ENCODE measurements at places on chromosomes 3 and 15.

DNA sequence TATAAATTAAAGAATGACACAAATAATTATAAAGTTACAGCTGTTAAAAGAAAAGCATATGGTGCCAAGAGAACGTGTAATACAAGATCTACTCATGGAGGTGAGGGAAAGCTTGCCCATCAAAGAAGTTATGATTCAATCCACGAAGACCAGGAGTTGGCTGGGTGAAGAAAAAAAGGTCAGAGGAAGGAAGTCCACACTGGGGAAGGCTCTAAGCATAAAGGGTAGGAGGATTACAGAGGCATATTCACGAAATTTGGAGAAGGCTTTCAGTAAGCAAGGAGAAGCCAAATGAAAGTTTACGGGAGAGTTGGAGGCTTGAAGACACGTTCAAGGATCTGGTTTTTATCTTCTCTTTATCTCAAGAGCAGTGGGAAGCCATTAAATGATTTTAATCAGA is 1.8 kb upstream of the TGFBR2 start:
- no peak for DNase-seq

DNA sequence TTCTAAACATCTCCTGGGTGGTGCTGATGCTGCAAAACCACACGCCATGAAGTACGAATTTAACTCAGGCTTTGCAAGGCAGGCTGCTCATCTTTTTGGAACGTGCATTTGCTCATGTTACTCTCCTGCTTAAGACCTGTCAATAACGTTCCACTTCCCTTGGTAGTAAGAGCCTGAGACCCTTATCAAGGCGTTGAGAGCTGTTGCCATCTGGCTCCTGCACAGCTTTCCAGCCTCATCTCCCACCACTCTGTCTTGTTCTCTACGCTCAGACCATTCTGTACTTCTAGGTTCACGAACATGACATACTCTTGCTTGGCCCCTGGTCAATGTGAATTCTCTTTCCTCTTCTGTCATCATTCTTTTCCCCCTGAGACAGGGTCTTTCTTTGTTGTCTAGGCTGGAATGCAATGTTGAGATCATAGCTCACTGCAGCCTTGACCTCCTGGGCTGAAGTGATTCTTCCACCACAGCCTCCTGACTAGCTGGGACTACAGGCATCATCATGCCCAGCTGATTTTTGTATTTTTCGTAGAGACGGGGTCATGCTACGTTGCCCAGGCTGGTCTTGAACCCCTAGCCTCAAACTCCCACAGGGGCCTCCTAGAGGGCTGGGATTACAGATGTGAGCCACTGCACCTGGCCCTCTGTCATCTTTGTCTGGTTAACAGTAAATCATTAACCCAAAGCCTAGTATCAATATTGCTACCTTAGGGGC is 202.8 kb downstream of the CADPS start:
- no peak for DNase-seq

GRCh38 chr3:108131475-108132134 is 40.8 kb upstream of the CD47 start:
- no peak for DNase-seq

GRCh38 chr15:22806664-22807063 is 20.2 kb downstream of the NIPA1 start:
- no peak for DNase-seq

- DNase-seq: no peak
These were observed 17.9 kb downstream of the PSTPIP1 start for GRCh38 chr15:77012868-77013267.

DNA sequence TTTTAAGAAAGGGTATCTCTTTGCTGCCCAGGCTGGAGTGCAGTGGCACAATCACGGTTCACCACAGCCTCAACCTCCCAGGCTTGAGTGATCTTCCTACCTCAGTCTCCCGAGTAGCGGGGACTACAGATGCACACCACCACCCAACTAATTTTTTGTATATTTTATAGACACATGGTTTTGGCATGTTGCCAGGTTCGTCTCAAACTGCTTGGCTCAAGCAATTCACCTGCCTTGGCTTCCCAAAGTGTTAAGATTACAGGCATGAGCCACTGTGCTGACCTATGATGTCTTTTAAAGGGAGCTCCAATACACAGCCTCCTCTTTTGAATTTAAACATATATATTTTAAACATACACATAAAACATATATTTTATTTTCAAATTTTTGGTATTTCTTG is 60.9 kb downstream of the SLC9C1 start:
- no peak for DNase-seq

- DNase-seq: no peak
These were observed 36.3 kb upstream of the PCOLCE2 start for GRCh38 chr3:142925140-142925539.

- no peak for DNase-seq
These were observed 578.9 kb upstream of the NAALADL2 start for GRCh38 chr3:174280186-174280585.

DNA sequence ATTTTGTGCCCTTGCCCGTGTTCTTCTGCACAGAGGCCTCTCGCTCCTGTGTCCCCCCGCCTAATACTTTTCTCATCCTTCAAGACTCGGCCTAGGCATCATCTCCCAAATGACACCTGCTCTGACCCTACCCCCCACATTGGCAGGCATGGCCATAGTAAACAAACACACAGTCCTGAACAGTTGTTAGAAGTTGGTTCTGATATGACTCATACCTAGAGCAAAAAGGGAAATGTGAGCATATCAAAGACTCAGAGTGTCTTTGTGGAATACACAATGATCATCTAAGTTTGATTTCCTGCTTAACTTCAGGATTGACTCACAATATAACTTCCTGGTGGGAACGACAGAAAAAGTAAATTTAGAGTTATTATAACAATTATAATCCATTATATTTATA is 120.5 kb downstream of the POLR2M start:
- DNase-seq: no peak

DNA sequence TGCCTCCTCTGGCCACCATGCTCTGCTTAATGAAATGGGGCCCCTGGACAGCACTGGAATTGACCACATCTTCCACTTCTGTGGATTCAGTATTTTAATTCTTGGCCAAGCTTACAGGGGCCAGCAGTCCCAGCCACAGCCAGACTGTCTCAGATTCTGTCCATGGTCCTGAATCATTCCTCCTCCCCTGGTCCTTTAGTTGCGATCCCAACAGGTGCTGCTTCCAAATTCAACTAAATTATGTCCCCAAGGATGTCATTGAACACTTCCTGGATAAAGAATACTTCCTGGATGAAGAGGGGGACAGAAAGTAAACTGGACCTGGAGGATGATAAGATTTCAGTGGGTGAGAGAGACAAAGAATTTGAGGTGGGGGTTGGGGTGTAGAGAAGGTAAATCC is 111.1 kb upstream of the FOXB1 start:
- no peak for DNase-seq

GRCh38 chr3:73442886-73443285 is 181.9 kb downstream of the PDZRN3 start:
- no peak for DNase-seq

DNA sequence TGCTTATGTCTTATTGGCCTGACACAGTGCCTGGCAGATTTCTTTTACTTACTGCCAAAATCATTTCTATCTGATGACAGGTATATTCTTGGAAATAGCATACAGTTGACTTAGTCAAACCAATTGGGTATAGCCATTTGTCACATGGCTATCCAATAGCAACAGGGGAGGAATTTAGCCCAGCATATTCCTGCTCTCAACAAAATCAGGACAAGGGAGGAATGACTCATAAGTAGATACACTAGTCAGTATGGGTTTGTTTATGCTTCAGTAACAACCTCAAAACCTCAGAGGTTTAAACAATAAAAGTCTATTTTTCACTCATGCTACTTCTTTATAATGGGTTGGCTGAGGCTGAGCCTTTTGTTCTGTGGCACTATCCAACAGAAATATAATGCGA is 38.0 kb upstream of the VILL start:
- DNase-seq: no peak

DNA sequence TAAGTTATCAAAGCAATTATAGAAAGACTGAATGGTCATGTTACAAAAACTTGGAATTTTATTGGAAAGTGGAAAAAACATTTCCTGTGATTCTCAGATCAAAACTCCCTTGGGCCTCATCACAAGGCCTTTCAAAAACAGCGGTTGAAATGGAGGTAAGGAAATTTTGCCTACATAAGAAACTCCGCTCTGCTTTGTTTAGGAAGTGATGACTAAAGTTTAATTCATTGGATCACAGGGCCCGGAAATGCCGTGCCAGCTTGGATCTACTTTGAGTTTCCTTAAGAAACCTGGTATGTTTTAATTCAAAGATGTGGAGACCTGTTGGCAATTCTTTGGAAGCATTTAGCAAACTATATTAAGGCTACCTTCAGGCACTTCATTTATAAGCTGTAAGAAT is 143.9 kb upstream of the MME start:
- no peak for DNase-seq

DNA sequence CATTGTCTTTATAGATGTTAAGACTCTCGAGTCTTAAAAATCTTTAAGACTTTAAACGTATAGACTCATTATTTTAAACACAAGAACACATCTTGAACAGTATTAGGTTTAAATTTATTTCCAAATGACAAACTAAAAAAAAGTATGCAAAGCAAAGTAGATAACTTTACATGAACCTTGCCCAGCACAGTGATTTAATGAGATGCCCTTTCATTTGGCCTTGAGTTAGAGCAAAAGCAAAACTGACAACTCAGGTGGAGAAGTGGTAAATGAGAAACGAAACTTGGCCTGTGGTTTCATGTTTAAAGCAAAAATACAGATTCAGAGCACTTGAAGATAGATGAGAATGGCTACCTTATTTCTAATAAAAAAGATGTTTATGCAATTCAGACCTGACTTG is 8.6 kb downstream of the GPR15 start:
- DNase-seq: no peak

- no peak for DNase-seq
These were observed 167.7 kb downstream of the CHL1 start for GRCh38 chr3:364287-364686.

- peak; percentile 65 for DNase-seq
These were observed 36.3 kb upstream of the PLA2G4E start for GRCh38 chr15:42056934-42057798.

DNA sequence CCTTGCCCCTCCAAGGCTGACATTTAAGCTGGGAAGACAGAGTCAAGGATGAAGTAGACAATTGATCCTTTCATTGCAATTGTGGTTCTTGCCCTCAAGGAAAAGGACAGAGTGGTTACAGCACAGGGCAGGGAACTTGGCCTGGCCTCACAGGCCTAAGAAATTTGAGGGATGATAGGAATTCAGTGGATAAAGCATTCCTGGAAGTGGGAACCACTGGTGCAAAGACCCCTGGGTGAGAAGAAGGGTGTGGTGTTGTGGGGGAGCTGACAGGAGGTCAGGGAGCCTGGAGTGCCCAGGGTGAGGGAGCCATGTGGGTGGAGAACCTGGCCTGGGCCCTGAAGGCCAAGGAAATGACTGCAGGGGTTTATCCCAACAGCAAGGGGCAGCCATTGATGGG is 287.4 kb downstream of the UACA start:
- no peak for DNase-seq

DNA sequence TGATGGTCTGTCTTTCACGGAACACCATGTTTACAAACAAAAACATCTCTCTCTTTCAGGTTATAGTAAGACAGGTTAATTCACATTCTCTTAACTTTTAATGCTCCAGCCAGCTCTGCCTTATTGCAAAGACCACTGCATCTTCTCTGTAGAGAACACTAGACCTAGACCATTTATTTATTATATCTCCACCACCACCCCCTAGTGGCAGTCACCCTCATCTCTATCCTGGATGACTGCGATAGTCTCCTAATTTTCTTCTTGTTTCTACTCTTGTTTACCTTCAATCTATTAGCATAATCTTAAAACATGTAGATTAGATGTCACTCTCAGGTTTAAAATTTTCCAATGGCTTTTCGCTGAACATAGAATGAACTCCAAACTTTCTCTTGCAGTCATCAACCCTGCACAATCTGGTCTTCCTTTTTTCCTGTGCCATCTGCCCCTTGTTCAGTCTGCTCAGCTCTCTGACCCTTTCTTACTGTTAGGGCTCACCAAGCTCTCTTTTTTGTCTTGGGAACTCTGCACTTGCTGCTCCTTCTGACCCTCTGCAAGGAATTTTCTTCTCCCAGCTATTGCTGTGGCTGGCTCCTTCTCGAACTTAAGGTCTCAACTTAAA is 155.6 kb downstream of the SQOR start:
- DNase-seq: peak; percentile 12

DNA sequence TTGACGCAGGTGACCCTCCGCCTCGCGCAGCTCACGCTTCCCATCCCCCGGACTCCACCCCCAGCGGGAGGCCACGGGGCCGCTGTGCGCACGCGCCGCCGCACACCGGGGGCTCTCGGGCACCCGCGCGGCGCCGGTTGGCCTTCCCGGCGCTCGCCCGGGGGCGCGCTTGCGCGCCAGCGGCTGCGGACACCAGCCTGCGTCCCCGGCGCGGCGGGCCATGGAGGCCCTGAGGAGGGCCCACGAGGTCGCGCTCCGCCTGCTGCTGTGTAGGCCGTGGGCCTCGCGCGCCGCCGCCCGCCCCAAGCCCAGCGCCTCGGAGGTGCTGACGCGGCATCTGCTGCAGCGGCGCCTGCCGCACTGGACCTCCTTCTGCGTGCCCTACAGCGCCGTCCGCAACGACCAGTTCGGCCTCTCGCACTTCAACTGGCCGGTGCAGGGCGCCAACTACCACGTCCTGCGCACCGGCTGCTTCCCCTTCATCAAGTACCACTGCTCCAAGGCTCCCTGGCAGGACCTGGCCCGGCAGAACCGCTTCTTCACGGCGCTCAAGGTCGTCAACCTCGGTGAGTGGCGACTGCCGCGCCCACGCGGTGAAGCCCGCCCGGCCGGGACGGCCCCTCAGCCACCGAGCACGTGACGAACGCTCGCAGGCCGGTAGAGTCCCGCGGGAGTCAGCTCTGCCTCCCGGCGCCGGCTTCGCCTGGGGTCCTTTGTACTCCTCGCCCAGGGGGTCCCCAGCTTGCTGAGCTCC is at the start of gene C15orf61:
Gene C15orf61 (plus strand): TSS at position 103 of the 754 bp plus-strand sequence. CDS start 118 bp downstream, at position 221.
- peak; percentile 81 for DNase-seq

- DNase-seq: no peak
These were observed 26.8 kb downstream of the STARD5 start for GRCh38 chr15:81297147-81297572.

- DNase-seq: no peak
These were observed 2.7 kb upstream of the PLCL2 start for GRCh38 chr3:16881896-16882630.

GRCh38 chr3:55333923-55334322 is 153.2 kb downstream of the WNT5A start:
- DNase-seq: no peak

- no peak for DNase-seq
These were observed 596.1 kb downstream of the TUSC7 start for GRCh38 chr3:117305681-117306080.

- no peak for DNase-seq
These were observed 20.9 kb upstream of the TEX9 start for GRCh38 chr15:56344336-56344735.

GRCh38 chr15:100559330-100559729 is 30.6 kb upstream of the CERS3 start:
- no peak for DNase-seq

- no peak for DNase-seq
These were observed 4.6 kb downstream of the GP9 start for GRCh38 chr3:129065016-129065719.
